Heart left ventricle (tissue), 16 donors: ENCODE measurements at places on chromosomes 7 and 10.

GRCh38 chr10:89351780-89352597 is 24.2 kb downstream of the IFIT3 start:
- DNase-seq, result peak; percentile 52

DNA sequence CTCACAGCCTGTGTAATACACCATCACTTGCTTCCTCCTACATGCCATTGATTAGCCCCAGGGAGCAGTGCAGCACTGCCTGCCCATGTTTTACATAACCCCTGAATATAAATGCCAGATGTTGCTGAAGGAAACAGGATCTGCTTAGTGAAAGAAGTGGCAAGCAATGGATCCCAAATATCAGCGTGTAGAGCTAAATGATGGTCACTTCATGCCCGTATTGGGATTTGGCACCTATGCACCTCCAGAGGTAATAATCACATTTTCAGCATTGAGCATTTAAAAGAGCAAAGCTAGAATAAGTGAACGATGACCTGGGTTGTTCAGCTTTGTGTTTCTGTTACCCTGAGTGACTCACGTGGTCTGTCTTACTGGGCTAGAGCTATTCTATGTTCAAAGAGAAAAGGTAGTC is at the start of gene AKR1C4:
AKR1C4 (plus strand) TSS at position 136 of the 412 bp plus-strand sequence; CDS start at position 167, 31 bp downstream.
- no peak for DNase-seq

- no peak for DNase-seq
Observed at GRCh38 chr10:54266395-54266794, 534.6 kb downstream of the PCDH15 start.

DNA sequence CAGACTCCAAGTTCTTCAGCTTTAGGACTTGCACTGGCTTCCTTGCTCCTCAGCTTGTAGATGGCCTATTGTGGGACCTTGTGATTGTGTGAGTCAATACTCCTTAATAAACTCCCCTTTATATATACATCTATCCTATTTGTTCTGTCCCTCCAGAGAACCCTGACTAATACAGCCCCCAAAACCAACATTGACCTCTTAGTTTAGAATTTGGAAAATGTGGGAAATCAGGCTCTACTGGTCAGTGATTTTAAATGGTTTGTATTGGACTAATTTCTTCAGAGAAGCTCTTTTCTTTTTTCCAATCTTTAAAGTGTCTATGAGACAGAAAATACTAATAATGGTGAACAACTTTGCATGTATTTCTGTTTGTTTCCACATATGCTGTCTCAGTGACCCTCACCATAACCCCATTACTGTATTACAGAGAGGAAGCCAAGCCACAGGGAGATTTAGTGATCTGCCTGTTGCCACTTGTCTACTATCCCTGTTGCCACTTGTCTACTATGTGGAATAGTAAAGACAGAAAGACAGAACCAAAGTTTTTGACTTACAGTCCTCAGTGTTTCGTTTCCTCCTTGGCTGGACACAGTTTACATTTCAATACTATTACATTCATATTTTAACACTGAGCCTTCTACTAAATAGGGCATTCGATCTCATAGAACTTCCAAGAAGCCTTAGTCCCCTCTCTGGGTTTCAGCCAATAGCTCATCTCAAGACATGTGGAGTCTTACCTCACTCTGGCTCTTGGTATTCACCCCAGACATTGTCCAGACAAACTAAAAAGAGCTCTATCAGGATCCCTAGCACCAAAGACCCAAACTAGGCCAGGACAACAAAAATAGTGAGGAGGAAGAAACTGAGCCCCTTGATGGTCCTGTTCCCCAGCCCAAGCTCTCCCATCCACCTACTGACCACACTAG is 121.0 kb downstream of the AKR1D1 start:
- DNase-seq, result no peak

GRCh38 chr7:149147752-149148653 is 750 bp downstream of the ZNF398 start:
- peak; percentile 37 for DNase-seq

DNA sequence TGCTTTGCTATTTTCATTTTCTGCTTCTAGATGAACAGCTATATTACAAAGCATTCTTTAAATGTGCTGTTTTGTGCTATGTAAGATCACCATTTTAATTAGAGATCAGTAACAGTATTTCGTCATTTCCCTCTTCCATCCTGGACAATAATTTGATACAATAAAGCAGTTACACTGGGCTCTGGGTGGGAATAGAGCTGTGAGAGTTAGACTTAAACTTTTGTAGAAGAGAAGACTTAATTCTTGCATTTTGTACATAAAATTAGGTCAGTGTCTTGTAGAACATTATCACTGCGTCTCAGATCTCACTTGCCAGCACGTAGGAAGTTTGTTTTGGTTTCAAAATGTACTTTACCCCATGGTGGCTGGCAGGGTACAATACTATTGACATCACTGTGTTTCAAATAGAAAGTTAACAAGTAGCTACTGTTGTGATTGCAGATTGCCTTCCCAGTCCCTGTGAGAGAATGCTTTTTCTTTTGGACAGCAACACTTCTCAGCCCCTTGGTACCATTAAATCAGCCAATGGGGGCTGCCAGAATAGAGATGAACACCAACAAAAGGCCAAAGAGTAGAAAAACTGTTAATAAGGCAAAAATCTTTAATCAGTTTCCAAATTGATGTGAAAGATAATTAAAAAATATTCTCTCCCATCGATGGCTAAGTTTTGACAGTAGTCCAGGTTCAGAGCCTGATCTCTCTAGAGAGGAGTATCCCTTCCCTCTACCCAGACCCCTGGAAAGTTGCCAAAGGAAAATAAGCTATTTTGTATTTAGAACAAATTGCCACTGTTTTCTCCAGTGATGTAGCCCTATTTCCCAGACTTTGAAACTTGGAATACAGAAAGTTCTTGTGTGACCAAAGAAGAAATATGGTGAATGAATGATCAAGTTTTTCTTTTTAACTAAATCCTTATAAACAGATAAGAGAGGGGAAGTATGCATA is 35.1 kb downstream of the SMNDC1 start:
- DNase-seq, result peak; percentile 23

DNA sequence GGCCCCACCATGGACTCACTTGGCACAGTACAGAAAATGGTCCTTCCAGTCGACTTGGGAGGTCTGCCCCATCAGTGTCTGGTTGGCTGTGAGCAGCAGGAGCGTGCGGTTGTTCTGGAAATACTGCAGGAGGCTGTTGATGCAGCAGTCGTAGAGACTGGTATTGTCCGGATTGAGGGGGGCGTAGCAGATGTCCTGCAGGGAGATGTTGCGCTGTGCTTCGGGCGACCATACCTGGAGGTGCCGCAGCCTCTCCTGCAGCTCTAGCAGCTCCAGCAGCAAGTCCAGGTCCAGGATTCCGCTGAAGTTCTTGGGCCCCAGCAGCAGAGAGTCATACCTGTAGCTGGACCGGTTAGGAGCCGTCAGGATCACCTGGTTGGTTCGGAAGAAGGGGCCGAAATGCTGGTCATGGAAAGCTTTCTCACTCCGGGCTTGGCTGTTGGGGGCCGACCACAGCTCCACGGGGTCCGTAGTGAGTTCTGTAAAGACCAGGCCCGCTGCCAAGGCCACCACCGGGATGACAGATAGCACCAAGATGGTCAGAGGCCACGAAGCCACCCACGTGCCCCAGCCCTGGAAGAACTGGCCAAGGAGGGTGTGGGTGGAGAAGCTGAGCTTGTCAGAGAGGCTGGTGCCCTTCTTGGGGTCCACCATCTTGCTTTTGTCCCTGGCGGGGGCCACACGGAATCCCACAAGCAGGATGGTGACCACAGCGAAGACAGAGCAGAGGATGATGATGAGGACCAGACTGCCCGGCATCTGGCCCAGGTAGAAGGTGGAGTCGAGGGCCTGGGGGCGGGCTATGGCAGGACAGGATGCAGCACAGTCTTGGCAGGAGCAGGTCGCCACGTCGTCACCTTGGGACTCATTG is 2.1 kb downstream of the NPC1L1 start:
- DNase-seq, result no peak

DNA sequence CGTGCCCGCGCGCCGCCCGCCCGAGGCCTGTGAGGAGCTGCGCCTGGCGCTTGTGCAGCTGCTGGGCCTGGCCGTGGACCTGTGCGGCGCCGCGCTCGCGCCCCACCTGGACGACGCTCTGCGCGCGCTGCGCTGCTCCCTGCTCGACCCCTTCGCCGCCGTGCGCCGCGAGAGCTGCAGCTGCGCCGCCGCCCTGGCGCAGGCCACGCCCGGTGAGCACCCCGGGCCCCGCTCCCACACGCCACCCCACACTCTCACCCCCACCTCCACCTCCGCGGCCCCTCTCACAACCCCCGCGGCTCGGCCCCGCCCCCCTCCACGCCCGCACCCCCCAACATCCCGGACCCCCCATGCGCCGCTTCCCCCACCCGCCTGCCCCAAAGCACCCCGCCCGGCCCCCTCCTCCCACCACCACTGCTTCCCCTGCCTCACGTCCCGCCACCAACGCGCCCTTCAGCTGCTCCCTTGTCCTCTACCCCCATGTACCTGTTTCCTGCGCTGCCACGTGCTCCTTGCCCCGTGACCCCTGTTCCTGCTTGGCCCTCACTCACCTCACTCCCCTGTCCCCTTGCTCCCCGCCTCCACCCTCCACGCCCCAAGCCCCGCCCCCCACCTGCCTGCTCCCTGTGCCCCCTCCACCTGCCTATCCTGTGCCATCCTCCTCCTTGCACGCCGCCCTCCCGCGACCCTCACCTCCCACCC is at the start of gene PRKAR1B:
PRKAR1B (minus strand) TSS at position 178 of the 702 bp plus-strand sequence. CDS start 15,776 bp downstream, outside the sequence.
- peak; percentile 27 for DNase-seq

GRCh38 chr7:11424006-11424405 is 408.0 kb downstream of the THSD7A start:
- no peak for DNase-seq

- no peak for DNase-seq
Observed at GRCh38 chr10:3758491-3758970, 26.5 kb downstream of the KLF6 start.

DNA sequence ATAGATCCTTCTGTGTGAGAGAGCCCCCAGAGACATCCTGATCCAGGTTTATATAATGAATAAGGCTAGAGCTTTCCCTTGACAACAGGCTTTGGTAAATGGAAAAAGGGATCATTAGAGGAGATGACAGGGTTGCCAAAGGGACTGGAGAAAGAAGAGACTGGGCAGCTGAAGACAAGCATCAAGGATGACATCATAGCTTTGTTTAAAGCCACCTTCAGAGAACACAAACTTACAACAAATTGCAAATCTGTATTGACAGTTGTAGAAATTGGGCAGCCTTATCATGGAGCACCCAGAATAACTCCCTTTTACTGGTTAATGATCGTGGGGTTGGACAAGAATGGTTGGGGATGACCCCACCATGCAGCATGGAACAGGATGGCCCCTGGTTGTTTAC is 3.7 kb upstream of the PLPP4 start:
- DNase-seq, result no peak

- no peak for DNase-seq
Observed at GRCh38 chr10:529468-530230, 159.8 kb downstream of the DIP2C start.

DNA sequence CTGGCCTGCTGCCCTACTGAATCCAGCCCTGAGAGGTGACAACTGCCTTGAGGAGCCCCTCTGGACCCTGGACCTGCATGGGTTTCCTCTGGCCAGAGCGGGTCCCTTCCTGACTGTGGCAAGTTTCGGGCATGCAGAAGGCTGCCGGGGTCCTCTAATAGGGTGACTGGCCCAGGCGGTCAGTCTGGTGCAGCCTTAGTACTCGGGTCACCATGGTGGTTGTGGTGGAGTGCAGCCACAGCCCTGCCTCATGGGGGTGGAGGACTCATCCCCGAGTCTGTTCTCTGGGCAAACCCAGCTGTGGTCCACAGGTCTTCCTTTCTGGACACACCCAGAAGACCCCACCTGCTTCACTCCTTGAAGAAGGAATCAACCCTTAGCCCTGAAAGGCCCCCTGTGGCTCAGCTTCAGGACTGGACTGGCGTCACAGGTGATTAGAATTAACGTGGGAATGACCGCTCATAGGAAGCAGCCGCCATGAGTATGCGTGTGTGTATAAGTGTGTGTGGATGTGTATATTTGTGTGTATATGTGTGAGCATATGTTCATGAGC is 28.7 kb downstream of the RAMP3 start:
- no peak for DNase-seq

DNA sequence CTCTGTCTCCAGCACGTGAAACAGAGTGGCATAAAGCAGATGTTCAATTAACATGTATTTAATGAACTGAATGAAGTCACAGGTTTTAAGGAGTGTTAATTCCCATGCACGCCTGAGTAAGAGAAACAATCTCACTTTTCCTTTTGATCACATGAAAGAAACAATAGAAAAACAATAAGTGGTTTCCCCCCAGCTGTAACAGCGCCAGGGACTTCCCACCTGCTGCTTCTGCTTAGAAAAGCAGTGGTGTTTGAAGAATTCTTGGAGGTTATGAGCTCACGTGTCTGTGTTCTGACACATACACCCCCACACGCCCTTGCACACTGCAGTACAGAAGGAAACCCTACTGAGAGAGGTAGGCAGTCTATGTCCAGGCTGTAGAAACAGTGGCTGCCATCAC is 51.3 kb upstream of the FRMD4A start:
- no peak for DNase-seq

GRCh38 chr7:18590744-18591340 is 95.3 kb downstream of the HDAC9 start:
- no peak for DNase-seq

GRCh38 chr7:136086712-136087111 is 109.6 kb upstream of the MTPN start:
- DNase-seq, result peak; percentile 72

- no peak for DNase-seq
Observed at GRCh38 chr10:123479640-123480039, 186.5 kb upstream of the GPR26 start.

- DNase-seq, result peak; percentile 46
Observed at GRCh38 chr7:158431941-158432347, 155.7 kb downstream of the PTPRN2 start.

DNA sequence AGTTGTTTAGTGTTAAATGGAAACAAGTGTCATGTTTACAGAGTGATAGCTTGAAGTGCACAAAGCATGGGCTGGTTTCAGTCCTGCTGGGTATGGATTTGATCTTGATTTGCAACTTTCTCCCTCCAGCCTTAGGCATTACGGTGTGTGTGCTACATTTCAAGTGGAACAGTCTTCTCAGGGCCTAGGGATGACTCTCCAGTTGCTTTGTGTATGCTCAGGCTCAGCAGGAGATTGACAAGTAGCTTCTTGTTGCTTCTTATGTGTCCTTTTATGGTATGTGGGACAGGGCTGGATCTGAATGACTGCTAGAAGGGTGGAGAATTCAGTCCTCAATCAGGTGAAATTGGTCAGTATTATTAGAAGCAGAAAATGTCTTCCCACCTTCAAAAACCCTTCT is 51.3 kb upstream of the PLEKHA1 start:
- DNase-seq, result no peak

DNA sequence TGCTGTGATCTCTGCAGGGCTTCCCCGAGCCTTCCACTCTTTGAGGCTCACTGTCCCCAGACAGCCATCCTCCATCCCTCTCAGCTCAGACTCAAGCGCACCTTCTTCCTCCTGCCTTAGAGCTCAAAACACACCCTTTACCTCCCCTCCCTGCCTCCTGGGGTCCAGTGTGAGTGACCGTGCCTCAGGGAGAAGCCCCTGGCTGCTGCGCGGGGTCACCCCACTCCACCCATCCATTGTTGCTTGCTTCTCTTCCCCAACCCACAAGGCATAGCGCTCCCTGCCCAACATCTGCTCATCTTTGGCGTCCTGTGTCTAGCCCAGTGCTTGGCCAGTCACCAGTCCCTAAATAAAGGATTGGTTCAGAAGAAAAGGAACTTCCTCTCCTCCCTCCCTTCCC is 170.3 kb downstream of the TCERG1L start:
- DNase-seq, result no peak

GRCh38 chr7:30116771-30117170 is 18.0 kb upstream of the MTURN start:
- no peak for DNase-seq

- DNase-seq, result no peak
Observed at GRCh38 chr7:3318874-3319273, 17.8 kb downstream of the SDK1 start.

- DNase-seq, result no peak
Observed at GRCh38 chr10:34235164-34235832, 579.8 kb downstream of the PARD3 start.
